ENCODE measurements at places on chromosomes 6 and 20.
A peak's percentile ranks its signal among the peaks of the same experiment; 100 is the strongest.

DNA sequence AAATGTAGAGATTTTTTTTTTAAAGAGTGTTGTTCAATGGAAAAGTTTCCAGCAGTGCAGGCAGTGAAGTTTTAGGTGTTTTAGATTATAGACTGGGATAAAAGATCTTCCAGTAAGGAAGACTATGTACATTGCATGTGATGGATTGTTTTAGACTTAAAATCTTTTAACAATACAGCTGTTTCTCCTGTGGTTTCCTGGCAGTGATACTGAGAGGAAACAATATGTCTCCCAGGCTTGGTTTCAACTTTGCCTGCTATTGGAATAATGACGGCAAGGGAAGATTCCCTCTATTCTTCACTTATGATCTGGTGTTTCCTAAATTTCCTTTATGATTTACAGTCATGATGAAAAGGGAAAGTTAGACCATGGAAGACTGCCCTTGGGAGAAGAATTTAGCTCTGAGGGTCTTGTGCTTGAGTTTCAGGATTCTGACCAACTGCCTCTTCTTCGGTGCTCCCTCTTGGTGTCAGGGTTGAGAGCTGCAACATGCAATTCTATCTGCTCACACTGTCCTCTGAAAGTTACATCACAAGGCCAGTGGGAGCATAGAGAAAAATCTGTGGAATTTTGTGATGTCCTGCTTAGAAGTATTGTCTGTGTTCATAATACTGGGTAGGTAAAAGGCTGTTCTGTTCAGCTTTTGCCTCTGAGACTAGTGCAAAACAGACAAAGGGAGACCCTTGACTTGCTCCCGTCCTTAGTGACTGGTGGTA lies 262.8 kb upstream of the MAN1A1 start:
- no peak for DNase-seq

GRCh38 chr20:17969884-17970409 lies 1.1 kb downstream of the MGME1 start:
- peak; percentile 51 for DNase-seq

DNA sequence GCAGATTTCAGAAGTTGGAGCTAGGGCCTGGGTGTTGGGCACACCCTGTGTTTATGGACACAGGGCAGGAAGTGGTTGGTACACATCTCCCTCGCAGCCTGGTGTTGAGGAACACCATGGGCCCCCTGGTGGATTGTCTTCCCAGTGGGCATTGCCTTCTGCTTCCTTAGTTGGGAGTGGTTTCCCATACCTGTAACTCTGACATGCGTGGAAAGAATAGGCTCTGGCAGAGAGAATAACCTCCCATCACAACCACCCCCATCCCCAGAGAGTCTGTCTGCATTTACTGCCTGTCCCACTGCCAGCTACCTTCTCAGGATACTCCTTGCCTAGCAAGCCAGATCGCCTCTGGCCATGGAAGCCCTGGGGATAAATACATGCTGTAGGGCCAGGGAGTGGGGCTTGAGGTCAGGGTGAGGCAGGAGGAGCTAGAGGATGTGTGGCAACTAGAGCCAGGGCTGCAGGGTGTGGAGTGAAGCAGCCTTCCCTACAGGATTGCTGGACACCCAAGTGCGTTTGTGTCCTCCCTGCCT lies 14.7 kb downstream of the LRRC73 start:
- DNase-seq, result peak; percentile 55

GRCh38 chr6:112770308-112770707 lies 423.2 kb downstream of the RFPL4B start:
- no peak for DNase-seq

GRCh38 chr6:46590765-46591164 lies 61.9 kb downstream of the CYP39A1 start:
- DNase-seq, result no peak

DNA sequence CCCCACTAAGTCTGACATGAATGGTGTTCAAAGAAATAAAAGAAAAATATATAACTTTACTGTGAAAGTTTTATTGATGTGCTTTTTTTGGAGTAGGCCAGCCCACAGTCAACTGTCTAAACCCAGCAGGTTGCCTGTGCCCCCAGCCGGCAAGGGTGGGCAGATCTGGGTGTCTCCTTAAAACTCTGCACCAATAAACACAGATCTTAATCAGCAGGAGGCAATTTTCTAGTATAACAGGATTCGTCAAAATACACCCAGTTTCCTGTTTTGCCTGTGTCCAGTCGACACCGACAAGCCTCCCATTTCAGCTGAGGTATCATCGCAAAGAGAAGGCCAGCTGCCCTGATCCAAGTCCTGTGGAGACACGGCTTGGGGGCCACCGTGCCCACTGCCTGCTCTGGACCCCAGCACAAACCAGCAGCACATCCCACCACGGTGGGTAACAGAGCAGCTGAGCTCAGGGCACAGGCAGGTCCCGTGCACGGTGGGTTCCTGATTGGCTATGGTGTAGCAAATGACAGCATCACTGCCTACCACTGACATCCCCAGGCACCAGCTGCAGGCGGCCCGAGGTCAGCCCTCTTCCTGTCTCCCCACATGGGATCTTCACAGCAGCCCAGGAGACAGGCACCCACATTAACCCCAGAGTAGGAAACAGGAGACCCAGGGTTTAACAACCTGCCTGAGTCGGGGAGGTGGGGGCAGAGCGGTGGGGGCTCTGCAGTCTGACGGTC lies 15.7 kb downstream of the BMP7 start:
- DNase-seq, result peak; percentile 33

GRCh38 chr6:9039258-9039657 lies 603.9 kb upstream of the SLC35B3 start:
- no peak for DNase-seq

DNA sequence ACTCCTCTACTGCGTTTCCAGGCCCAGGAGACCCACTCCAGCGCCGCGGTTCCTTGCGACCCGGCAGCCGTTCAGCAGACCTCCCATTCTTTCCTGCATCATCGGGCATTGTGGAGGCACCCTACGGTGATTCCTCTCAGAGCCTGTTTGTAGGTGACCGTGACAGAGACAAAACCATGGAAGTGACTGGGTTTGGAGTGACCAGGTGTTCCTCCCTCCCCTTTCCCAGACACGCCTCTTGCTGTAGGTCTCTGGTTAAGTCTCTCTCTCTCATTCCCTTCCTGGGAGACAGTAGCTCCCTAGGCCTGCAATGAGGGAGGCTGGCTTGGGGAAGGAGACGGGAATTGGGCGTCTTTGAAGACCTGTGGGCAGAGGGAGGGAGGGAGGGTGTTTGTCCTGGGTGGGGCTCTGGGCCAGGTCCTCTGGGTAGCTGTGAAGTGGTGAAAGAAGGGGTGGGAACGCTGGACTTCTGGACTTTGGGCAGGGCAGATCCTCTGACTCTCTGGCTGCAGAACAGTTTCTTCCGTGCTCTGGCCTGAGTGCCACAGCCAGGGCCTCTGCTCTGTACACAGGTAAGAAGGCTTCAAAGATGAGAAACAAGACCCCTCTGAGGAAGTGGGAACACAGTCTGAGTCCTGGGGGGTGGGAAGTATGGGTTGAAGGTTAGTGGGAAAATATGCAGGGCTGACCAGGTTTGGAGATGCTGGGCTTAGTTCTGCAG lies 763 bp downstream of the KLC4 start:
- DNase-seq, result no peak

DNA sequence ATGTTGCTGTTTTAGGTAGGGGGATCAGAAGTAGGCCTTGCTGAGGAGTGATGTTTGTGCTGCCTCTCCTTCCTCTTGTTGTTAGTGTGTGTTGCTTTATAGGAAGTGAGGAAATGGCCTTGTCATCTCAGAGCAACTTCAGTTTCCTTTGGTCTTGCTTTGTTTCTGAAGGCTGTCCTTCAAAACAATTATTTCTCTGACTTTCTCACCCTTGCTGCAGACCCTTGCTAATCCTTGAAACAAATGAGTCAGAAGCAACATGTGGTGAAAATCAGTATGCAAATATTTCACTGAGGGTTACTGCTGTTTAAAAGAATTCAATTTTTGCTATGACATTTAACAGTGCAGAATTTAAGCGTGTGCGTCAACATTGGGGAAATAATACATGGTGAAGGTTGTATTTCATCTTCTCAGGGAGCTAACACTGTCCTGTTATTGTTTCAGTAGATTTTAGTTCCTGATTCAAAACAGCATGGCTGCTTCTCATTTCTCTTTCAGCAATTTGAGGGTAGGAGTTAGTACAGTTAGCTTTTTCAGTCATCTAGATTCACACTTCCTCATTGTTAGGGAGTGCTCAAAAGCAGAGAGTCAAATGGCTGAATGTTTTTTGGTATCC lies 13.8 kb downstream of the RNF144B start:
- DNase-seq, result no peak

DNA sequence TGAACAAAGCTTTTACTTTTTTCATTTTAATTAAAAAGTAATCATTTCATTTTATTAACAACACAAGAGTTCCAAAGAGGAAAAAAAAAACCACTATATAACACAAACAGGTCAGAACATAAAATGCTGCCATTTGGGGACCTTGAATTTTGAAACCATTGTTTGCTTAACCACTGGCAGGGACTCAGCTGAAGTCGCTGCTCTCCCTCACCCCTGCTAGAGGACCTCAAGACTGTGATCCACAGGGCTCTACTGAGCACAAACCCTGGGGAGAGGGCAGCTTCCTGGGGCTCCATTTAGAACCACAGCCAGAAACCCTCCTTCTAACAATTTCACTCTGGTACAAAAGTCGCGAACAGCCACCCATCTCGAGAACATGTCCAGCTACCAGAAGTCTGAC lies 28.8 kb downstream of the NCOA5 start:
- DNase-seq, result no peak

DNA sequence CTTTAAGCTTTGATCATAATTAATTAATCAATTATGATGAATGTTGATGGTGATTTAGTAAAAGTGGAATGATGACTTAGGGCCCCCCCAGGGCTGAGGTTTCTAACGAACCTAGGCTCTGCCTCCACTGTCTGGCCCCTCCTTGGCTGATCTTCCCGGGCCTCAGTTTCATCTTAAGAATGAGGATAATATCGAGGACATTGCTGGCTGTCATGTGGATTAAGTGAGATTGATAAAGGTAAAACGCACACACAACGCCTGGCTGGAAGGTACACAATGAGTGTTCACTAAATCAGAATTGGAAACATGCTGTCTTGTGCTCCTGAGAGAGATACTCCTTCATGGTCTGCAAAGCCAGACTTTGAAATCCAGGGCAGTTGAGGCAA lies 5.3 kb upstream of the SULF2 start:
- no peak for DNase-seq

GRCh38 chr20:51412333-51412871 lies 130.1 kb downstream of the NFATC2 start:
- no peak for DNase-seq

DNA sequence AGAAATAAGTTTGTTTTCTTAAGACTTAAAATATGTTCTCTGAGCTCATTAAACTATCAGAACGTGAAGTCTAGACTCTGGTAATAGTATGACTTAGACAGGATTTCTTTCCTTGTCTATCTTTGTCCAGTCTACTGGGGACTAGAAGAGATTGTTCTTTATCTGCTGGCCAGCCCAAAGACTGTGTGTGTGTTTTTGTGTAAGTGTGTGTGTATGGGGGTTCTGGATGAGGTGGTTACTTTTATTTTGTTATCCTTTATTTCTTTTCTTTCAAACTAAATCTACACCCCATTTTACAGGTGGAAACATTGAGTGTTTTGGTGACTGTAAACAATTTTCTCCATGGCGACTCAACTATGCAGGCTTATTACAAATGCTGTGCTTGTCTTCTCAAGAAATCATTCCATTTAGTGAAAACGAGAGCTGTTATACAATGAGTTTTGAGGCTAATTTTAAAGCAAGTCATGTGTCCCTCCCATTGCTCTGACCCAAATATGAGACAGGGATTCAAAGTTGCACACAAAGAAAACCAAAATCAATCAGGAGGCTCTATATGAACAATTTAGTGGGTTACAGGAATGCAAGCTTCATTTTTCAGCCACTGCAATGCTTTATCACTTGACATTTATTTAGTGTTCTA lies 97.6 kb downstream of the ELOVL5 start:
- no peak for DNase-seq

DNA sequence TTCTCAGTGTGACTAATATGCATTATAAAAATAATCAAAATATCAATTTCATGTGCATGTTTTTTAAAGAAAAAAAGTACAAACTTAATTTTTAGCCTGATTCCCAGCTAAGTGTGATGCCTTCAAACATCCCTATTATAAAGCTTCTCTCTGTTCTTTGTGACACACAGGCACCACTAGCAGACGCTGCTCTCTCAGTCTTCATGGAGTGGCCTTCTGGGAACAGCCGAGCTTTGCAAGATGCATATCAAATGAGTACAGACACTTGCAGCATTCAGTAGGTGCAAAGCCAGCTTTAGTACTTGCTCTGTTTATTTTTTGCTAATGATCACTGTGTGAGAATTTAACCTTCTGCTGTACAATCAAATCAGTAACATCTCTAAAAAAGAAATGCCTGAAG lies 340.0 kb downstream of the ADGRB3 start:
- DNase-seq, result no peak

- no peak for DNase-seq
These were observed 165.5 kb upstream of the SCGN start for GRCh38 chr6:25486550-25486949.

DNA sequence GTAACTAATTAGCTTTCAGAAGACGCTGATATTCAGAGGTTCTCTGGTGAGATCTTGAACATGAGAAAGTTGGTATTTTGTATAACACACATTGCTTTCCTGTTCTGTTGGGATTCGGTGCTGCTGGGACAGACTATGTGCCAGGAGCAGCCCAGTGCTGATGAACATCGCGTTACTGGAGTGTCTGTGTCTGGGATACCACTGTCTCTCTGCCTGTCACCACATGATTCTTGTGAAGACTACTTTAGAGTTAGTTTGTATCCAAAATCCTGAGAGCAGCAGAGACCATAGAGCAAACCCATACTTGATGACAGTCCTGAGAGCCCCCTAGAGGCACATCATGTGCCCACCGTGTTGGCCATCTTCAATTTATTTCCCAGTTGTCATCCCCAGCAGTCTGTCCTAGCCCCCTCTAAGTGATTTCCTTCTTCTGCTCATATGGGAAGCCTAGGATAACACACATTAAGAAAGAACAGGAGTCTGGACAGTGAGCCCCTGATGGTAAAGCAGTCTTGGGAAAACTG lies 41.8 kb upstream of the TINAG start:
- DNase-seq, result no peak

- DNase-seq, result no peak
These were observed 49.7 kb downstream of the TOP1 start for GRCh38 chr20:41078329-41078728.
